ENCODE measurements at places on chromosomes 12 and 14.

DNA sequence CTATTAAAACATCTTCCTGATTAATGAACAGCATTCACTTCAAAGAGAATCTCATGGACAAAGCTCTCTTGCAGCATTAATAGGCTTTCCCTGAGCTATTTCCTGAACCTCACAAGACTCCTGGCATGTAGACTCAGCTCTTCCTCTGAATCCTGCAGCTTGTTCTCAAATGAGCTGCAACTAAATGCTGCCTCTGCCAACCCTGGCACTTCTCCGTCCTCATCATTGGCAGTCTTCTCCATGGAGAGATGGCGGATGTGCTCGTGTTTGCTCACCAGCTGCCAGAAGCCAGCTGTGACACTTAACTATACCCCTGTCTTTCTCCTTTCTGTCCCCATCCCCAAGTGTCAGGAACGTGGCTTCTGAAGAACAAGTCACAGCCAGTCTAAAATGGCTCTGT, 232.1 kb downstream of the FOXN3 start:
- no peak for DNase-seq

DNA sequence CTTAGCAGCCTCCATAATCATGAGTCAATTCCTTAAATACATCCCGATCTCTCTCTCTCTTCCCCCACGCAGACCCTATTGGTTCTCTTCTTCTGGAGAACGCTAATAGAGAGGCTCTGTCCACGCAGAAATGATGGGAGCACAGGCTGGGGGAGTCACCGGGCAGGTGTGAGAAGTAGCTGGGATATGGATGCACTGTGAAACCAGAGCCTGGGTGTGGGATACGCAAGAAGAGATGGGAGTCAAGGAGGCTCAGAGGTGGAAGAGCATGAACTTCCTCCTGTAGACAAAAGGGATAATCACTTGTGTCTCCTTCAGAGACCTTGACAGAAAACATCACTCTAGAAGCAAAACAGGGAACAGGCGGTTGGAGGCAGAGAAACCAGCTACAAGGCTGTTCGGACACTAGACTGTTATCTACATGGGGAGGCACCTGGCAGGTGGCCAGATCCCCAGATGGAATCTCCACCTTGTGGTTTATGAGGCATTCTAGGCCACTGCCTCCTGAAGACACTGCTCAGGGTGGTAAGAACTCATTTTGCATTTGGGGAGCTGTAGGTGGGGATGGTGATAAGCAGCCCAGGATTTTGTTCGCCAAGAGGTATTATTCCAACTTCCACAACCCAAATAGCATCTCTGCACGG, 7.2 kb upstream of the SELPLG start:
- no peak for DNase-seq

DNA sequence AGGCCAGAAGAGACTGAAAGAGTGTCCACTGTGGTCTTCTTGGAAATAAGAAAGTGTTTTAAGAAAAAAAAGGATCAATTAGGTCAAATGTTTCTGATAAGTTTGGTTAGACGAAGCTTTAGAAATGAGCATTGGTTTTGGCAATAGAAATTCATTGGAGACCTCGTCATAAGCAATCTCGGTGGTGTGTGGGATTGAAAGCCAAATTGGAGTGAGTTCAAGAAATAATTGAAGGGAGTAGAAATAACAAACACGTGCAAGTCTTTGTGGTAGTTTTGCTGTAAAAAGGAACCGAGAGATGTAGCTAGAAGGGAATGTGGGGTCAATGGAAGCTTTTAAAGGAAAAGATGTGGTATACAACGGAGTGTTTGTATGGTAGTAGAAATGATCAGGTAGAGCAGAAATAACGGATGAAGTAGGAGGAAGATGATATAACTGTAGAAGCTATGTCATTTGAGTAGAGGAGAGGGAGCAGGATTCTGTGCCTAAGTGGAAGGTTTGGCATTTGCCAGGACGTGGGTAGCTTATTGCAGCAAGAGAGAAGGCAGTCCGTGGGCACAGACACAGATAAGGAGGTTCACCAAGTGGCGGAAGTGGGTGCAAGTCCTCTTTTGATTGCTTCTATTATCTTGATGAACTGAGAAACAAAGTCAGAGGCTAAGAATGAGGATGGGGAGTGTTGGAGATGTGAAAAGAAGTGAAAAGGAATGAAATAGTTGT, 146.2 kb downstream of the DACT1 start:
- DNase-seq, result no peak

GRCh38 chr14:103696466-103697071, 18.7 kb downstream of the XRCC3 start:
- DNase-seq, result no peak

DNA sequence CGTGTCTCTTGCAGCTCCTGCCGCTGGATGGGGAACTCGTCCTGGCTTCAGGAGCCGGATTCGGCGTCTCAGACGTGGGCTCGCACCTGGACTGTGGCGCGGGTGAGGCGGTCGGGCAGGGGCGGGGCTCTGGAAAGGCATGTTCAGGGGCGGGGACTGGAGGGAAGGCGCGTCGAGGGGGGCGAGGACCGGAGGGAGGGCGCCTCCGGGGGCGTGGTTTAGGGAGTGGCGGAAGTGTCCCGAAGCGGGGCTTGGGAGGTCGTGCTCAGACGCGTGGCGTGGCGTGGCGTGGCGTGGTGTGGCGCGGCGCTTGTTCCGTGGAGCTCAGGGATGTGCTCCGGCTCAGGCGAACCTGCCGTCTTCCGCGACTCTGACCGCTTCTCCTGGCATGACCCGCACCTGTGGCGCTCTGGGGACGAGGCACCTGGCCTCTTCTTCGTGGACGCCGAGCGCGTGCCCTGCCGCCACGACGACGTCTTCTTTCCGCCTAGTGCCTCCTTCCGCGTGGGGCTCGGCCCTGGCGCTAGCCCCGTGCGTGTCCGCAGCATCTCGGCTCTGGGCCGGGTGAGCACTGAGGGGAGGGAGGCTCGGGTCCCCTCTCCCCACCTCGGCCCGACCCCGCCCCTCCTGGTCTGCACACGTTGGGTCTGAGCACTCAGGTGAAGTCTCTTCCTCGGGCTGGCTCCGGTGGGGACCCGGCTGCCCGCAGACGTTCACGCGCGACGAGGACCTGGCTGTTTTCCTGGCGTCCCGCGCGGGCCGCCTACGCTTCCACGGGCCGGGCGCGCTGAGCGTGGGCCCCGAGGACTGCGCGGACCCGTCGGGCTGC, 6.2 kb downstream of the AMN start:
- peak; percentile 72 for DNase-seq

GRCh38 chr14:87686746-87687145, 306.2 kb downstream of the GALC start:
- no peak for DNase-seq

GRCh38 chr14:23294734-23295561, 7.7 kb downstream of the PPP1R3E start:
- no peak for DNase-seq
